Stimulated activated CD4-positive, alpha-beta T cell treated with anti-CD3 and anti-CD28 coated beads, Interleukin-2, amount 100 ng/mL, for 24 hours (primary cell): ENCODE measurements at places on chromosomes 7 and 10.
A peak's percentile ranks its signal among the peaks of the same experiment; 100 is the strongest.

DNA sequence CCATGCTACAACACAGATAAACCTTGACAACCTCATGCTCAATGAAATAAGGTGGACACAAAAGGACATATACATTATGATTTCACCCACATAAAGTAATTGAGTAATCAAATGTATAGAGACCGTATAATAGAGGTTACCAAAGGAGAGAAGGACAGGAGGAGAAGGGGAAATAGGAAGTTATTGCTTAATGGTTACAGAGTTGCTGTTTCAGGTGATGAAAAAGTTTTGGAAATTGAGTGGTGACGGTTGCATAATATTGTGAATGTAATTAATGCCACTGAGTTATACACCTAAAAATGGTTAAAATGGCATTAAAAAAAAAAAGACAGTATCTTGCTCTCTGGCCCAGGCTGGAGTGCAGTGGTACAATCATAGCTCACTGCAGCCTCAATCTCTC lies 1.5 kb upstream of the OGDH start:
- DNase-seq, result no peak

- peak; percentile 34 for DNase-seq
These were observed at the start of gene DGKI for GRCh38 chr7:137846827-137847567. Gene DGKI (minus strand): TSS chr7:137846974.

- DNase-seq, result no peak
These were observed 536.5 kb downstream of the PTPRN2 start for GRCh38 chr7:158050978-158051651.

GRCh38 chr7:137935884-137936508 lies 65.9 kb downstream of the CREB3L2 start:
- no peak for DNase-seq

DNA sequence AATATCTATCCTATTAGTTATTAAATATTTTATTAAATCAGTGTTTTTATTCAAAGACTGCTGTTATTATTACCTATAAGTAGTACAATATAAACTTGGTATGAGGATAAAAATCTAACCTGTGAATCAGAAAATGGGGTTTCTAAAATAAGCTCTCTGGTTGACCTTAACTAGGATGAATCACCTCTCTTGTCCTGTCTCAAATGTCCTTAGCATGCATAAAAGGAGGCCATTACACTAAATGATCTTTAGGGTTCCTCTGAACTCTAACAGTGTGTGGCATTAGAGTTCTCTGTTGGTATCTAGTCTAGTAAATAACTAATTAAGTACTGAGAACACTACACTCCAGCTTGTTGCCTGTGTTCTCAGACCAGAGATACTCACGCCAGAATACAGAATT lies 143.1 kb upstream of the LRRTM3 start:
- no peak for DNase-seq

DNA sequence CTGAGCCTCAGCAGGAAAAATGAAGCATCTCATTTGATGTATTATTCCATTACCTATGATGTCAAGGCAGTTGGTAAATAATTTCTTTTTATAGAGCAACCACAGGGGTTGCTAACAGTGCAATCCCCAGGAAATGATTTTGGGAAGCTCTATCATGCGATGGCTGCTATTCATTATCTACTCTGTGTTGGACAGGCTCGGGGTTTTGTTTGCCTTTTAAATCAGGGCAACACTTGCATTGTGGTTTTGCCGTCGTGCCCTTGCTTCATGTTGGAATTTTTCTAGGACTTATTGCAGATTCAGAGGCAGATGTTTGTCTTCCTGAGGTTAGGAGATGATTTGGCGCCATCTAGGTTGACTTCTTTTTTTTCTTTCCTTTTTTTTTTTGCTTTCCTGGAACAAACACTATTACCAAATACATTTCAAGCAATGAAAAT lies 128.4 kb downstream of the BICC1 start:
- no peak for DNase-seq

- DNase-seq, result peak; percentile 67
These were observed 15.9 kb downstream of the CAMK2B start for GRCh38 chr7:44309271-44310091.

DNA sequence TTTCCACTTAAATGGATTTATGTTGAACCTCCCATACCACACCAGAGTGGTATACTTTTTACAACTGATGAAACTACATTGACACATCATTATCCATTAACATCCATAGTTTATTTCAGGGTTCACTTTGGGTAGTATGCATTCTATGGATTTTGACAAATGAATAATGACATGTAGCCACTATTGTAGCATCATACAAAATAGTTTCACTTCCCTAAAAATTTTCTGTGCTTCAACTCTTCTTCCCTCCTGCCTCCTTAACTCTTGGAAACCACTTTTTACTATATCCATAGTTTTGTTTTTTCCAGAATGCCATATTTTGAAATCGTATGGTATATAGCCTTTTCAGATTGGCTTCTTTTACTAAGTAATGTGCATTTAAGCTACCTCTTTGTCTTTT lies 199.5 kb upstream of the TMEM196 start:
- DNase-seq, result no peak

DNA sequence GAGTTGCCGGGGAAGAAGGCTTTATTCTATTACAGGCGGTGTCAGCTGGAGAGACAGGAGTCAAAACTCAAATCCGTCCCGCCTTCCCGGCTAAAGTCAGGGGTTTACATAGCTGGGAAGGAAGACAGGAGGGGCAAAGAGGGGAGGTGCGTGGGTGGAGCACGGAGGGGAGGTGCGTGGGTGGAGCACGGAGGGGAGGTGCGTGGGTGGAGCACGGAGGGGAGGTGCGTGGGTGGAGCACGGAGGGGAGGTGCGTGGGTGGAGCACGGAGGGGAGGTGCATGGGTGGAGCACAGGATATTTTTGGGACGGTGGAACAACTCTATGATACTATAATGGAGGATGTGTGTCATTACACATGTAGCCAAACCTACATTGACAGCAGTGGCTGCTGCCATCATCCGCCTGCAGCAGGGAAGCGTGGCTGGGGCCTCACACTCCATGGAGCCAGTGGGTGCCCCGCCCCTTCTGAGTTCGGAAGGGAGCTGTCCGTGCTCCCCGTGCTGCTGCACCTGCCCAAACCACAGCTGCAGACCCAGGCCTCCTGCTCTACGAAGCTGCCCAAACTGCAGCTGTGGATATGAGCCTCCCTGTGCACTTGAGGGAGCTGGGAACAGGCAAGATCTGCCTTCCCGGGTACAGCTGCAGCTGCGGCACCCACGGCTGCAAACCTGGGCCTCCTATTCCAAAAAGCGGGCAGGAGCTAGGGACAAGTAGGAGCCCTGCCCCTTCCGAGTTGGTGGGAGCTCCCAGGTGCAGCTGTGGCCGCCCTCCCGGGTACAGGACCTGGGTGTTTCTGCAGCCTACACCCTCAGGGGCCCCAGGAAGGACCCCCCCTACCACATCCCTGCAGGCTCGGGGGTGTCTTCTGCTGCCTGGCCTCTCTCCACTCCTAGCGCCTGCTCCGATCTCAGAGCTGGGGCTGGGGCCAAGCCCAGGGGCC lies 119.4 kb downstream of the DYNC2I1 start:
- no peak for DNase-seq

DNA sequence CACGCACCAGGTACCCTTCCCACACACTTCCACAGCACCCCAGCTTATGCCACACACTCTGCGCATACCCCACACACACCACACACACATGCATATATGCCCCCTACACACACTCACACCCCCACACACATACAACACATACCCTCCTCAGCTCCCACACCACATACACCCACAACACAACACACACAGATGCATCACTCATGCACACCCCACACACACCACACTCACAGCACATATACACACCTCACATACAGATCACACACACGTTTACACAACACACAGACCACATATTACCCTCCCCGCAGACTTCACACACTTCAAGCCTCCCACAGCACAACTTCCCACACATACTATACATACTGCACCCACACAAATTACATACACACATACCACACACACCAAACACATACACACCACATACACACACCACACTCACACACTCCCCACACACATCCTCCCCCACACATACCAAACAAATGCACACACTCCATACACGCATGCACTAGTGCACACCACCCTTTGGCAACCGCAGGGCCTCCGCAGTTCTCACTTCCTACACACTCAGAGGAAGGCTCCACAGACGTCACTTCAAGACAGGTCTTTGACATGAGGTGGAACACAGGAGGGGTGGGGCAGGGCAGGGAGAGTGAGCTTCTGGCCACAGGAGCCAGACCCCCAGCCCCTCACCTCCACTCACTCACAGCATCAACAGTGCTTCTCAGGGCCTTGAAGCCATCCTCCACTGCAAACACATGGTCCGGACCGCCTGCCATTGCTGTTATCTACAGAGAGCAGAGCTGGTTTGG lies 18.5 kb upstream of the ANTXRL start:
- DNase-seq, result peak; percentile 66

DNA sequence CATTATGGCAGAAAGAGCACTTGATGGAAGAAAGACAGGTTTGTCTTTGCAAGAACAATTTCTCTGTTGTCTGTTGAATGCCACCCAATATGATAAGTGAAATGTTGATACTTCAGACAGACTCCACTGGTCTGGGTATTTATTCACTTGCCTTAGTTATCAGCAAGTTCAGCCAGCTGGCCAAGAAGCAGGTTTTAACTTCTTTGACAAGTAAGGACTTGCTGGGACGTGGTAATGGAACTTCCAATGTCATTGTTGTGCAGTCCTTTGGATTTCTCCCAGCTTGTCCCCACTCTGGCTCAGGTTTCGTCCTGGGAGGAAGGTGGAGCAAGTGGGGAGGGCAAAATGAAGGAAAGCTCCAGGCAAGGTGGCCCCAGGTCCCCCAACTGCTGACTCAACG lies 497.4 kb downstream of the RPS24 start:
- DNase-seq, result no peak

DNA sequence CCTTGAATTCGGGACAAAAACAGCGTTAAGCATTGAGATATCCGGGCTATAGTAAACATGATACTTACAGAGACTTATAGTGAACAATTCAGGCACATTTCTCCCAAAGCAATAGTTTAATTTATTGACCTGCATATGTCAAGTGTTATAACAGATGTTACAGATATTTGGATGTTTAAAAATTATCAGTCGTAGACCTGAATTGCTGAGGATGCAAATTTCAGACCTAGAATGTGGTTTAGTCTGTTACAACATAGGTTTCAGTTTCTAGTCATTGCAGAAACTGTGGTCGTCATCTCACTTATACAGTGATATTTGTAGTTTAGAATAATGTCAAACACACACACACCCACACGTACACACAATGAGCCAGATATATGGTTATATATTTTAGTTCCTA lies 85.2 kb downstream of the VTI1A start:
- peak; percentile 29 for DNase-seq

DNA sequence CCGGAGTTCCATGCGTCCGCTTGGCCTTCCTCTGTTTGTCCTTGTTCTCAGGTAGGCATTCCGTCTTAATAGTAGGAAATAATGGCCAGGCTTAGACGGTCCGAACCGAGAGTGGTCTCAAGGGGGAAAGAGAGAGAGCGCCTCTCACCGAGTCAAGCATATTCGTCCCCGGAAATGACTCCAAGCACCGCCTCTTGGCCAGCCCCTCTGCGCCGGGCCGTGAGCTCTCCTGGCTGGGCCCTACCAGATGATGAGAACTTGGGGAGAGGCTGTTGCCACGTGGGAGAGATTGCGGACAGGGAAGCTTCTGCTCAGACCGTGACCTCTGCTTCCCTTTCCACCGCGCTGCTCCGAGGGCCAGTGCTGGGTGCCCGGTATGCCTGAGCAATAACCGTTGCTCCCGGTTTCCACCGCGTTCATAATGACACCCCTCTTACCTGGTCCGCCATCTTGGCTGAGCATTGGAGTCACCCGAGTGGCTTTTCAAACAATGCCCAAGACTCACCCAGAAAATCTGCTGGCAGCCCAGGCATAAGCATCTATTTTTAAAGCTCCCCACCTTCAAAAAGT lies 251.1 kb upstream of the SHH start:
- no peak for DNase-seq

DNA sequence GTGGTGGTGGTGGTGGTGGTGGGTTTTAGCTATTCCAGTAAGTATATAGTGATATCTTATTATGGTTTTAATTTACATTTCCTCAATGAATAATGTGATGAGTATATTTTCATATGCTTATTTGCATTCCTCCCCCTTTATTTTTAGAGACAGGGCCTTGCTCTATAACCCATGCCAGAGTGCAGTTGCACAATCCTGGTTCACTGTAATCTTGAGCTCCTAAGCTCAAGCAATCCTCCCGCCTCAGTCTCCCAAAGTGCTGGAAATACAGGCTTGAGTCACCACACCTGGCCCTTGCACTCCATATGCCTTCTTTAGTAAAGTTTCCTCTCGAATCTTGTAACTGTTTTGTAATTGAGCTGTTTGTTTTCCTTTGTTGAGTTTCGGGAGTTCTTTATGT lies 577.7 kb upstream of the AUTS2 start:
- DNase-seq, result no peak

DNA sequence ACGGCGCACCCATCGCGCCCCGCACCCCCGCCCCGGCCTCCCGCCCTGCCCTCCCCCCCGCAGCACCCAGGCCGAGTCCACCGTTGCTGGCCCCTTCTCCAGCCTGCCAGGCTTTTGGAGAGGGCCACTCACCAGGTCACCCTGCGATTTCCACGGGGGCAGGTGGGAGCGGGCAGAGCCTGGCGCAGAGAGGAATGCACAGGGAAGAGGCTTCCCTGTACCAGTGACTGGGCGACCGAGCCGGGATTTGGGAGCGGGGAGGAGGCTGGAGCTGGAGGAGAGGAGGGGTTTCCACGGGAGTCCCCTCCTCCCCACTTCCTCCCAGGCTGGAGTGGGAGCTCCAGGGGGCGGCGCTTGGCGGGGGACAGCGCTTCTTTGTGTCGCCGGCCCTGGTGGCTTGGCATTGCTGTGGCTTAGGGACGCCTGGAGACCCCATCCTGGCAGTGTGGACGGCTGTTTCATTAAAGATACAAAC lies 19.3 kb downstream of the TCAF1 start:
- no peak for DNase-seq

DNA sequence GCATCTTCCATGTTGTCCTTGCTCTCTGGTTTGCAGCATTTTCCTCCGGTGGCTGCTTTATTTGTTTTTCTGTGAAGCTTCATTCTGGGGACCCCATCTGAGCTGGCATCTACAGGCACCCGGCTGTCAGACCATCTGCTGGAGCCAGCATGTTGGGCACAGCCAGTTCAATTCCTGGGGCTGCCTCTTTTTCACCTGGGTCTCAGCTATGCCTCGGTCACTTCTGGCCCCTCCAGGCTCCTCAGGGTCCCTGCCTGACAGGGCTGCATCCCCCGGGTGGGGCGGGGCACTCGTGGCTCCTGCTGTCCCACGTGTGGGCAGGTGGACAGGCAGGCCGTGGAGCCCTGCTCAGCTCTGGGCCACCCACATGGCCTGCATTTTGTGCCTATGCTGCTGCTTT lies 8.1 kb downstream of the SCART1 start:
- no peak for DNase-seq

DNA sequence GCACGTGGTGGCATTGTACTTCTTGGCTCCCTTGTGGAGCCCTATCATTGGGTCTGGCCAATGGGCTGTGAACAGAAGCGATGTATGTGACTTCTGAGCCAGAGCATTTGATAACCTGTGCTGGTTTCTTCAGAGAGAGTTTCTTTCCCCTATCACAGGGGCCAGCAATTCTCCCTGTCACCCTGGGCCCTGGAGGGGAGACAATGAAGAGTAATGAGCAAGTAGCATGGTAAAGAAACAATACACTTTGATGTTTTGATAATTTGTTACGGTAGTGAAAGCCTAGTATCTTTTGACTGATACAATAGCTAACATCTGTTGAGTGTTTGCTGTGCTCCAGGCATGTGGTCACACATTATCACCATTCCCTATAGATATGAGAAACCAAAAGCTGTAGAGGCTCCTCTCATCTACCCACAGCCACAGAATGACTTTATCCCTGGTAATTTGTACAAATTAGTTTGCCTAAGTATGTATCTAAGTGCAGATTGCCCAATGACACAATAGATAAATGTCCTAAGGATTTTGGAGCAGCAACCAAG lies 113.4 kb upstream of the SVIL start:
- no peak for DNase-seq

GRCh38 chr10:98418665-98419468 lies 3.9 kb upstream of the PYROXD2 start:
- no peak for DNase-seq
